ENCODE measurements at places on chromosomes 12 and 14.

DNA sequence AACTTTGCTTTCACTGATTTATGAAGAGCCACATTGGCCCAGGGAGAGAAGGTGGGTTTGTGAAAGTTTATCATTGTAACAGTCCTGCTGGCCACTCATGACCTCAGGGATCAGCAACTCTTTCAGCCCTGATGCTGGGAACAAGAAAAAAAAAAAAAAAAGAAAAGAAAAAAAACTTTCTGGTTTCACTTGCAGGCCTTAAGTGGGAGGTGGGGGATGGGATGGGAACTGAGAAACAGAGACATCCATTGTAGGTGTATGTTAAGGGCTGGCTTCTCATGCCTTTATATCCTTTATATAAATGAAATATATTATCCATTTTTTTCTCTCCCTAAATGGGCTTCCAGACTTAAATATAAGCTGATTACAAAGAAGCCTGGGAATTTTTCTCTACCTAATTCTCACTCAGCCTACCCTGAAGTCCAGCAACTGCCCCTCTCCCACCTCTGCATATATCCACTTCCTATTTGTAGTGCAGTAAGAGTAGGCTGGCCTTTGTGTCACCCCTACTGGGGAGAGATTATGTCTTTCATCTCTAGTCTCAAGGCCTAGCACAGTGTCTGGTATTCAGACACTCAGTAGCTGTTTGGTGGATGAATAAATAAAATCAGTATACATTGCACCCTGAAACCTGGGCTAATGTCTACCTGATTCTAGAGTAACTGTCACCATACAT is 187.1 kb downstream of the KICS2 start:
- no peak for DNase-seq

DNA sequence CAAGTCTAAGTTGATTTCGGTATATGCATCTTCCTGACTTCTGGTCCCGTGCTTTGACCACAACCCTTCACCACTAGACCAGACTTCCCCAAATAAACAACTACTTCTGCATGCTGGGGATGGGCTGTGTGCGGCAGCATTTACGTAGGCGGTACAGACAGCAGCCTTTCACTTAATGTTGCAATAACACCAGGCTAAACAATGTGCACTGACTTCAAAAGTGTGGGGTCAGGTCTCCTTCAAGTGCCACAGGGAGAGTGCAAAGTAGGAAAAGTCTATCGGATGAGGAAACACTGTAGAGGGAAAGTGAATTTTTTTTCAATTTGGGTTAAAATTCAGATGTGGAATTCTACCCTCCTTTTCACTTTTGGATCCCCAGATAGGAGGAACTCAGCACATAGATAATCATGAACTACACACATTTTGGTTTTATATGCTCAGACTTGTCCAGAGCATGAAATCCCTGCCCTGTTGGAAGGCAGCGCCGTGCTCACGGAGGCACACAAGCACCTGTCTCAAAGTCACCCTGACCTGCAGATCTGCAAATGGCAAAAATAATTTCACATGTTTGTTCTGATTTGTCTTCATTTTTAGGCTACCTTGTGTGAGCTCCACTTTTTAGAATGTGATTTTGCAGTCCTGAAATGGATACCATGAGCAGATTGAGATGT is 3.6 kb upstream of the FOS start:
- DNase-seq: no peak

GRCh38 chr12:94152292-94153078 is 4.1 kb downstream of the PLXNC1 start:
- DNase-seq: peak; percentile 7

DNA sequence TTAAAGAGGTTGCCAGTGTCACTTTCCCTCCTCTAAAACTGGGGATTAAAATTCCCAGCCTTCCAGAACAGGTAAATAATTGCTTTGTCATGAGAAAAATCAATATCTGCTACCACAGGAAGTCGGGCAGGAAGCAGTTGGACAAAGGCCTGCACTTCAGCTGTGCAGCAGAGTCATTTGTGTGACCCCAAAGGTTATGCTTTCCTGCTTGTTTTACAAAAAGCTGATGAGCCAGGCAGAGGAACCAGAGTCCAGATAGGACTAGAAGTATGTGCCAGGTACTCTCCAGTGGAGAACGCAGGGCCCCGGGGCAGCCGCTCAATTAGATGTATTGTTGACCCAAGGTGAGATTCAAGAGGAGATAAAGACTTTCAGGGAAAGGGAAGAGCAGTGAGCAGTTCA is 117.1 kb upstream of the FRMD6 start:
- peak; percentile 8 for DNase-seq

DNA sequence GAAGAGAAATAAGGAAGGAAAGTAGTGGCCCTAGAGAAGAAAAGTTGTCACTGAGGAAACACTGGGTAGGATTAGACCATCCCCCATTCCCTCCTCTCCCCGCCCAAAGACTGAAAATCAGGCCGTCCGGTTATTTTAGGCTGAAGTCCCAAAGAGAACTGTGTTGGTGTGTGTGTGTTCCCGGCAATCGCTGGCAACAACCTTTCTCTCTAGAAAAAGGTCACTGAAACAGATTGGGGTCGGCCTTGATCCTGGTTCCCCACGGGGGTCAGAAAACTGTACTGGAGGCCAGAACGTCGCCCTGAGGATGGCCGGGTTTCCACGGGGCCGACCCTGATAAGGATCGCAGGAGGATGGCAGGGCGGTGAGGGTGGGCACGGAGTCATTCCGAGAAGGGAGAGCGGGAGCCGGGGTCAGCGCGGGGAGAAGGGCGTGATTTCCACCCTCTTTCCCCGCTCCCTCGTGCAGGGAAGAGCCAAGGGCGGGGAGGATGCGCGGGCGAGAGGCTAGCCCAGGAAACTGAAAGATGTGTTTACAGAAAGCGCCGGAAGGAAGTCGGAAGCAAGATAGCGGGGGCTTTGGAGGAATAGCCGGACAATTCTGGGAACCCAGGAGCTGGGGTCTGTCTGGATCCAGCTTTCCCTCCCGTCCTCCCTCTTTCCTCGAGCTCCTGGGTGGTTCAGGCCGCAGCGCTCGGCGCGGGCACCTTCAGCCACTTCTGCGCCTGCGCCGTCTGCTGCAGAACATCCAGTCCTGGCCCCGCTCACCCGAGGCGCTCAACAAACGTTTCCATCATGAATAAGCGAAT is 25.3 kb upstream of the SPTLC2 start:
- no peak for DNase-seq

GRCh38 chr12:129615001-129615400 is 288.8 kb downstream of the TMEM132D start:
- DNase-seq: no peak

GRCh38 chr12:130615861-130616345 is 100.2 kb downstream of the RIMBP2 start:
- no peak for DNase-seq

GRCh38 chr14:95548328-95548929 is 13.6 kb downstream of the GLRX5 start:
- DNase-seq: no peak

DNA sequence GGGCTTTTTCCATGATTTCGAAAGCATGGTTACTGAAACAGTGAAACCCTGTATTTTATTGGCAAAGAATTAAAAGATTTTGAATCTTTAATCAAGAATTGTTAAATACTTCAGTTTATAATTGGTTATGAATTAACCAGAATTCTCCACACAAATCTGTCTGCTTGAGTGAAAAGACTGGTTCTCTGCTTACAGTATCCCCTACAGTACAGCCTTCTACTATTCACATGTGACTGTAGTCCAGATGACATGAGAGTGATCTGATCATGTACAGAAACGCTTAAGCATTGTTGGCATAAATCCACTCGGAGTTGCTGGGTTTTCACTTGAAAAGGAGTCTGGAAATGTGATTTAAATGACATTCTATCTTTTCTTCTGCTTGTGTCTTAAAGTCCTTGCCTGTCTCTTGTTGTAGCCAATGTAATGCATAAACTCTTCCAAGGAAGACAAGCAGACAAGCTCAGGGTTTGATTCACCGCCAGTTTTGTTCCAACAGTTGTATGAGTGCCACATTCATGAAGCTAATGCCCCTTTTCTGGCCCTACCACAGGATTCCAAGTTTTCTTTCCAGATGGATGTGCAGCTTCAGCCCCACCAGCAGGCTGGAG is 222.0 kb upstream of the LRIG3 start:
- no peak for DNase-seq

- no peak for DNase-seq
Measured at GRCh38 chr14:85947461-85948139, 417.7 kb downstream of the FLRT2 start.

- DNase-seq: no peak
Measured at GRCh38 chr12:79063258-79063657, 198.7 kb downstream of the SYT1 start.

GRCh38 chr12:65859519-65859918 is 35.2 kb downstream of the HMGA2 start:
- no peak for DNase-seq

DNA sequence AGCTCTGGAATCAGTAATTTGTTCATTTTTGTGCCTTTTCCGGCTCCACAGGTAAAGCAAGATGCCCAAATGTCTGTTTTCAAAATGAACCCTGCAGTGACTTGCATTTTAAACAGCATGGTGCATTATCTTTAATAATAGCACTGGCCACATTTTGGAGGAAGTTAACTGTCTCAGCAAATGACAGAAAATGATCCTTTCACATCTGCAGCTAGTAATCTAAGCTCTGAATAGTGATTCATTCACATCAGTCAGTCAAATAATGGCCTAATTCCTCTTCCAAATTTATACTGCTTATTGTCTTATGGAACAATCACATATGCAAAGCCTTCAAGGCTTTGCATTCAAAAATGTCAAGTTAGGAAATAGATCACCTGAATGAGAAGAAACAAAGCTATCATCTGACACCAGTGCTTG is 75.6 kb downstream of the PPM1H start:
- no peak for DNase-seq

GRCh38 chr14:53962953-53963319 is 6.3 kb upstream of the BMP4 start:
- no peak for DNase-seq
